ENCODE measurements at places on chromosomes 12 and 14. TPM values are rescaled to one million over a fixed set of nuclear protein-coding genes. Genes with fewer than 3 reads are reported as not detected.

Gene MYF5
- total RNA-seq: not detected

GRCh38 chr14:53601409-53601808, 355.2 kb downstream of the BMP4 start:
- DNase-seq: no peak

DNA sequence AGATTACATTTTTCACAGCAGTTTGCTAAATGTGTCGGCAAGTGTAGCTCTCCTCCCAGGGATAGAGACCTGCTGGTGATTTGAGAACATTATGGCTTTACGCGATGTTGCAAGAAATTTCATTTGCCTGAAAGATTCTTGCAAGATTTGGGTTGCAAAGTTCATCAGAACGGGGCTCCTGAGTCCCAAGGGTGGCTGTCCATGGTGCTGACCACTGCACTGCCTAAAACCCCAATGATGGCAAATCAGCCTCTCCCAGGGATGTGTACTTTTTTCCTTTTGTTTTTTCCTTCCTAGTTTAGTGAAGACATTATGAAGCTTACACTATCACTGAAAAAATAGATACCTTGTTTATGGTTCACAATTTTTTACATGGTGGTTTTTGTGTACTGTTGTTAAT, 85.4 kb downstream of the WSCD2 start:
- peak; percentile 30 for DNase-seq

DNA sequence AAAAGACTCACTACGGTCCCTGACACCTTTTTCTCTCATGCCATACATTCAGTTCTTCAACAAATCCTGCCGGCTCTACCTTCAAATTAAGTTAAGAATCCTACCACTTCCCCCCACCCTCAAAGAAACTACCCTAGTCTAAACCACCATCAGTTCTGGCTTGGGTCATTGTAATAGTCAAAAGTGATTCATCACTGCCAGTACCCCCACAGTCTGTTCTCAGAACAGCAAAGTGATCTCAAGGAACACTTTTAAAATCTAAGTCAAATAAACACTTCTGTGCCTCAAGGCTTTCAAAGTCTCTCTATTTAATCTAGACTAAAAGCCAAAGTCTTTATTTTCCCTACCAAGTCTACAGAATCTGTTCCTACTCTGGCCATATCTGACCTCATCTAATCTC, 12.0 kb upstream of the FAM234B start:
- no peak for DNase-seq

DNA sequence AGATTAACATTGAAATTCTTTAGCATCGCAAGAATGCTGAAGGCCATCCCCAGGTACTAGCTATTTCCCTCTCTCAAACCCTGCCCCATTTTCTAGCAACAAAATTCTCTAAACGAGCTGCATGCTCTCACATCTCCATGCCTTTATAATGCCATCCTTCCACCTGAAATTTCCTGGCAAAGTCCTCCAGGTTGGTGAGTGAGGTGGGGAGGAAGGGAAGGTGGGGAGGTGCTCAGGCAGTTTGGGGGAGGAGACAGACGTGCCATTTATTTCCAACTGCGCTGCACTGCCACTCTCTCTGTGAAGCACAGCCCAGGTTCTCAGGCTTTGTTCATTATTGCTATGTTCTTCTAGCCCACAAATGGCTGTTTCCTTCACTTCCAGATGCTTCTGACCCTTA, 208.4 kb downstream of the PAWR start:
- no peak for DNase-seq

DNA sequence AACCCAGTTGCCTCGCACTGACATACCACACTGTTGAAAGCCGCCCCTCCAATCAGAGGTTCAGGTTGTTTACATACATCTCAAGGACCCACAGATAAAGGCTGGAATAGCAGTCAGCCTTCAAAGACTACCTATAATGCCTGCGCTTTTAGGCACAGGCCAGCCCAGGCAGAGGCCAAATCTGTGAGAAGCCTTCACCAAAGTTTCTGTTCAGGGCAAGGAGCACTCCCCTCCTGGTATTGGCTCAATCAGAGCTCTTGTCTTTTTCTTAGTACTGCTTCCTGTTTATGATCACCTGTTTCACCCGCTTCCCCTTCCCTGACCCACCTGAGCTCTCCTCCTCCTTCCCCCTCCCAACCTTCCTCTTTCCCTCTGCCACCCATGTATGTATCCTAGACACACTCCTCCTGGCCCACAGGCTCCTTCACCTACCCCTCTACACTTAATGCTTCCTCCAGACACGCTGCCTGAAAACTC, 34.8 kb downstream of the DUSP16 start:
- no peak for DNase-seq

DNA sequence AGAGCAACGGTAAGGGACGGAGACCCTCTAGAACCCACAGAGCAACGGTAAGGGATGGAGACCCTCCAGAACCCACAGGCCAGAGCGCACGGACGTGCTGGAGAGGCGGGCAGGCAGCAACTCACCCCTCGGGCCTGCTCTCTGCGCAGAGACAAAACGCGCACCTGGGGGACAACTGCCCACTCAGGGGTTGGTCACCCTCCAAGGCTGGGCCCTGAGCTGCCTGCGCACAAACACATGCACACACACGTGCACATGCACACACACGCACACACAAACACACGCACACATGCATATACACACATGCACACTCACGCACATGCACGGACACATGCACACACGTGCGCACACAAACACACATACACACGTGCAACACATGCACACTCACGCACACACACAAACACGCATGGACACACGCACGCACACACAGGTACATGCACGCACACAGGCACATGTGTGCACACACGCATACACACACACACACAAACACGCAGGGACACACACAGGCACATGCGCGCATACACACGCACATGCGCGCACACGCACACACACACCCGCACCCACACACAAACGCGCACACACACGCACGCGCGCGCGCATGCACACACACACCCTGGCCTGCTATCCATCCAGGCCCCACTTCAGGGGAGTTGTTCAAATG, 88.3 kb downstream of the NCOR2 start:
- DNase-seq: no peak

DNA sequence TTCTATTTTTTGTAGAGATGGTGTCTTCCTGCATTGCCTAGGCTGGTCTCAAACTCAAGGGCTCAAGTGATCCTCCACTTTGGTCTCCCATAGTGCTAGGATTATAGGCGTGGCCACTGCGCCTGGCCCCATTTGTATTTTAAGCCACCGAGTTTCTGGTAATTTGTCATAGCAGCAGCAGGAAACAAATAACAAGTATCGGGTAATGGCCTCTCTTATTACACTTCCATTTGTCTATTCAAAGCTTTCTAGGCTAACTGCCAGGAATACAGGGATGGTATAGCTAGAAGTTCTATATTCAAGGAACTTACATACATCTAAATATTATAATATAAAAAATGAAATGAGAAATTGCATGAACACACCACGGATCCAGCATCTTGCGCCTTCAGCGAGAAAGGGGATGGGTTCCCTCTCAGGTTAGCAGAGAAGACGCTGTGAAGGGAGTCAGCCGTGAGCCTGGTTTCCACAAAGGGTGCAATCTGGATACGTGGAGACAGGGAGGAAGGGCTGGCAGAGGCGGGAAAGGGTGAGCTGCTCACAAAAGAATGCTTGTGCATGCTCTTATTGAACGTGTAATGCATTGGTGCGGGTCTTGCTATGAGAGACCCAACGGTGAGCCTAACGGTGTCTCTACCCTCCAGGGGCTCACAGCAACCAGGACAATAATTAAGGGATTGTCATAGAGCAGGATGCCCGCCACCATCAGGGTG, 9.5 kb downstream of the BDKRB1 start:
- no peak for DNase-seq

DNA sequence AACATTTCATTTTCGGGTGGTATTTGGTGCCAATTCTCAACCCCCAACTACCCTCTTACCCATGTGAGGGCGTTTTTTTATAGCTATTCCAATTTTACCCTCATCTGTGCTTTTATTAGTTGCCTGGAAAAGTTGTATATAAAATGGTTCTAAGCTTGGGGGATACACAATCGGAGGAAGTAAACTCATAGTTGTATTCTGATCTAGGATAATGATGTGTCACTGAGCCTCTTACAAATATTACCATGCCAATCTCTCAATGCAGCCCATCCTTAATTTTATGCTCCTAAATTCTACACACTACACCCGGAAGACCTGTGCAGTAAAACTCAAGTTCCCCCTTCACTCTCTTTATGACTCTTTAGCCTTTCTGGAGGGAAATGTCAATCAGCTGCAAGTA, 1206.5 kb upstream of the FLRT2 start:
- DNase-seq: no peak

GRCh38 chr12:121072147-121072546, 33.1 kb upstream of the OASL start:
- no peak for DNase-seq

- no peak for DNase-seq
Observed at GRCh38 chr12:67193704-67194103, 75.5 kb upstream of the CAND1 start.
